ENCODE measurements at places on chromosomes 4 and X.

GRCh38 chr4:55827582-55827981, 8.0 kb downstream of the EXOC1L start:
- DNase-seq: no peak

DNA sequence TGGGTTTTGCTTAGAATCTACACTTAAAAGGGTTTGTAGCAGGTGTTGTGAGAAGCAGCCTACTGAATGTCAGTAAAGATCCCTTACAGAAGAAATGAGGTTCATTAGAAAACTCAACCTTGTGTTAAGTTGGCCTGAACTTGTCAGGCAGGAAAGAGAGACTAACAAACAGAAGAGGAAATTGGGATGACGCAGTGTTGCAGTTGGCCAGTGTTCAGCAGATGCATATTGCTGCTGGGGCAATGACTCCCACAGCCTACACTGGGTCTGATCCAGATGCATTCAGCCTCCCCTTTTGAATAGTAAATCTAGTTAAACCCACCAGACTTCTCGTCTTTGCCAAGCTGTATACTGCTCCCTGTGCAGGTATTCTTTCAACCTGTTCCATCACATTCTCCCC, 409.4 kb downstream of the UBE2NL start:
- no peak for DNase-seq

DNA sequence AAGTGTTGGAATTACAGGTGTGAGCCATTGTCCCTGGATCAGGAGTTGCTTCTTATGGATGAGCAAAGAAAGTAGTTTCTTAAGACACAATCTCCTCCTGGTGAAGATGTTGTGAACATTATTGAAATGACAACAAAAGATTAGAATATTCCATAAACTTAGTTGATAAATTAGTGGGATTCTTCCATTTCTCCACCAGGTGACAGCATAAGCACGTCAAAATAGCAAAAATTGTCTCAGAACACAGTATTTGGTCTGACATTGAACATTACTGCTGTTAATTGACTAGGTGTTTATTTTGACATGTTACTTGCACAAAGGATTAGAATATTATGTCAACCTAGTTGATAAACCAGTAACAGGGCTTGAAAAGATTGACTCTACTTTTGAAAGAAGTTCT, 21.6 kb downstream of the CLDN34 start:
- no peak for DNase-seq

DNA sequence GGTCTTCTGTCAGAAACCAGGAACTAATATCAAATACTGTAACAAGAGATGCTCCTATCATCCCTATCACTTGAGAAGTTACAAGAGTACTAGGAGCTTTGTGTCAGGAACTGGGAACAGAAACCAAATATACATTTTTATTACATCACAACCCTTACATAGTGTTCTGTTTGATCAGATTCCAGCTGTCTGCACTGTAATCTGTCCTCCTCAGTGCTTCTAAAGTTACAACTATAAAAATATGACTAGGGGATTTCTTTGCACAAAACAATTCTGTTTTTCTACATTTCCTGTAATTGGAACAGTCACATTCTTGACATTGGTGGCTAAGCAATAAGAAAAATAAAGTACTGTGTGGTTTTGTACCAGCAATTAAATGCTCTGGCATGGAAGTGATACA, 686.0 kb downstream of the PDHA2 start:
- DNase-seq: no peak

- DNase-seq: no peak
These were observed 189.6 kb downstream of the GPAT3 start for GRCh38 chr4:83725336-83726085.

- DNase-seq: no peak
These were observed 52.6 kb downstream of the SGMS2 start for GRCh38 chr4:107877361-107877760.

DNA sequence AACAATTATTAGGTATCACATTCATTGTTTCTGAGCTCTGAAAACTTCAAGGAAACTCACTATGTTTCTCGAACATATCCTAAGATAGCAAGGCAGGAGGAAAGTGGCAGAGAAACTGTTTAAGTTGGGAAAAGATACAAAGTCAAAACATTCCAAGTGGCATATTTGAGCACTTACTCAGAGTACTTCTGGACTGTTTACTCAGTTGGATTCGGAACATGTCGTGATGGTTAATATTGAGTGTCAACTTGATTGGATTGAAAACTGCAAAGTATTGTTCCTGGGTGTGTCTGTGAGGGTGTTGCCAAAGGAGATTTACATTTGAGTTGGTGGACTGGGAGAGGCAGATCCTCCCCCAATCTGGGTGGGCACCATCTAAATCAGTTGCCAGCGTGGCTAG, 298.3 kb downstream of the IL1RAPL2 start:
- DNase-seq: no peak

DNA sequence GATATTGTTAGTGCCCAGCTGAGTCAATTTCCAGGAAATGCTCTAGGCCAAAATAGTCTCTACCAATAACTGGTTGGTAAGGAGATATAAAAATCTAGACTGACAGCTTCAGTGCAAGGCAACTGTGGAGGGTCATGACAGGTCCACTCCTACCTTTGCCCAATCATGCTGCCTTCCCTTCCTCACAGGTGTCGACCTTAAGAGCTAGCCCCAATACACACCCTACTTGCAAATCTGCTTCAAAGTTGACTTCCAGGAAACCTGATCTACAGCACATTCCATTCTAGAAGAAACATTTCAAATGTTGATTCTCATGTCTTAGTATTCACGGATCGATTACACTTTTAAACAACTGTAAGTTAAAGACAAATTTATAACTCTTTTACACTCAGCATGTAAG, 1455.5 kb downstream of the TECRL start:
- no peak for DNase-seq
